ENCODE measurements at places on chromosomes 4 and X.

DNA sequence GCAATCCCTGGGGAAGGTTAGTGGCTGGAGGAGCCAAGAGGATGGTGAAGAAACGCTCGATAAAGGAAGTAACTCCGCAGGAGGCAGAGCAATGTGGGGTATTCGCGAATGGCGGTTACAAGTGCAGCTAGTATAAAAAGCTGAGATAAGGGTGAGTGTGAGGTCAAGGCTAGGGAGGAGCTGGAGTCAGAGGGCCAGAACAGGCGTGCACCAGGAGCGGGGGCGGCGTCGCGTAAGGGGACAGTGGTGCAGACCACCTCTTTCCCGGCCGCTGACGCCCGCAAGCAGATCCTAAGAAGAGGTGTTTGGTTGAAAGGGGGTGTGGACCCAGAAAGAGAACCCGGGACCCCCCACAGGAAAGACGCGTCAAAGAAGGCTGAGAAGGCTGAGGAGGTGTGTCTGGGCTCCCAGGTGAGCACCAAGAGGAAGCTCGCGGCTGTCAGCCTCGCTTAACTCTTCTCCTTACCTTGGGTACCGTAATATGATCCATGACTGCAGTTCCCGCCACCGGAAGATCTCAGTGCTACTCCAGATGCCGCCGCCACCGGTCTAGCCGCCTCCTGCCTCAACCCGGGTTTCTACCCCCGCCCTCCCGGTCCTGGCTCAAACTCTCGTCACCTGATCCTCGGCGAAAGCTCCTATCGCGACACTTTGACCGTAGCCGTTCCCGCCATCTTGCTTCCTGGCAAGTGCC is at the start of gene MTMR8:
MTMR8 (minus strand) TSS at position 579 of the 694 bp plus-strand sequence; CDS start at position 490, 89 bp downstream.
- peak; percentile 22 for DNase-seq

DNA sequence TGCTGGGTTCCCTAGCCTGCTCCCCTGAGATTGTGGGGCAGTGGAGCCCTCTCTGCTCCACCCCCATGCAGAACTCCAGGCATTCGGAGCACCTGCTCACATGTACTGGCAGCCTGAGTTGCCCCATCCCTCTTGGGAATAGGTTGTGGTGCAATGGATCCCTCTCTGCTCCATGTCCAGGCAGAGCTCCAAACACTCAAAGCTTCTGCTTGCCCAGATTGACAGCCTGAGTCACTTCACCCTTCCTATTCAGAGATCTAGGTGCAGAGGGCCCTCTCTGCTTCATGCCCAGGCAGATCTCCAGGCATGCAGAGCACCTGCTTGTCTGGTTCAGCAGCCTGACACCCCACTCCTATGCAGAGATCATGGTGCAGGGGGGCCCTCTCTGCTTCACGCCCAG is 18.6 kb upstream of the TEX13B start:
- peak; percentile 13 for DNase-seq

DNA sequence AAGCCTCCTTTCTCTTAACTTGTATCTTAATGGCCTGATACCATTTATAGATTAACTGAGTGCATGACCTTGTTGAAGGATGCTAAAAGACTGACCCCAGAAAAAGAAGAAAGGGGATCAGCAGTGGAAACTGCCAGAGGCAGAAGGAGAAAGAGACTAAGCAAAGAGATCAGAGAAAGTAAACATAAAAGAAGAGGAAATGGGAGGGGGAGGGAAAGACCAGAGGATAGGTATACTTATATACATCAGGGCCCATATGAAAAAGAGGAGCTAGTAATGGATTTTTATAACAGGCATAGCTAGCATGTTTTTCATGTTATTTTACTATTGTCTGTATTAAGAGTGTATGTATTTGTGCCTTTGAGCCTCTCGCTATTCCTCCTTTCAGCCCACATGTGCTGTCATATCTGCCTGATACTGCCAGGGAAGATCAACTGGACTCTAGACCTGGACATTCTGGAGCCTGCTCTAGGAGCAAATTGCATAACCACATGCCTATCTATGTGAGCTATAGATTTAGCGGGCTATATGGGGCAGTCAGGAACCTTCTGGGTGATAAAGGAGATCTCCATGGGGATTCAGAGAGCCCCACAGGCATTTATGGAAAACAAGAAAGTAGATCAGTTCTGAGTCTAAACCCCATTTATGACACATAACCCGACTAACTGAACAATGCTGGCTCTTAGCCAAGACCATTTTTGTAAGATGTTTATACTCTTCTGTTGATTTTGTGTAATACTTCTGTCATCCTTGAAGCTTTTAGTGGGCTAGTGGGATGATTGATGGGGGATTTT is 13.4 kb upstream of the SNX12 start:
- no peak for DNase-seq

- DNase-seq = peak; percentile 22
Measured at GRCh38 chrX:23901805-23902204, 5.9 kb downstream of the APOO start.

GRCh38 chr4:1777822-1778641 is 15.1 kb upstream of the FGFR3 start:
- no peak for DNase-seq

DNA sequence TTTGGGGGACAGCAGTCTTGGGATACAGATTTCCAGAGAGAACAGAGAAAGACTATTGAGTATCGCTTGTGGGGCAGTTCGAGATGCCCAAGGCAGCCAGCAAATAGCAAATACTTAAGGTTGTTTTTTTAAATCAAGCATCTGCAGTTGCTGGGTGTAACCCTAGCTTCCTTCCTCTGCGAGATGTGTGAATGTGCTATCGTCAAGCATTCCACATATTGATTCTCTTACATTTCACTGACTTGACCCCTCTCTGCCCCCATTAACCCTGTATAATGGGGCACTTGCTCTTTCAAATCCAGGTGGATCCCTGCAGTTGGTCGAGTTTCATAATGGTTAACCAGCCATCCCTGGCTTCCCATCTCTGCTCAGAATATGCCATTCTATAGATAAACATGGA is 23.5 kb downstream of the KCNE5 start:
- no peak for DNase-seq

- no peak for DNase-seq
Measured at GRCh38 chr4:55840956-55841355, 12.5 kb upstream of the EXOC1 start.

GRCh38 chrX:154368630-154369448 is 5.6 kb downstream of the FLNA start:
- no peak for DNase-seq

DNA sequence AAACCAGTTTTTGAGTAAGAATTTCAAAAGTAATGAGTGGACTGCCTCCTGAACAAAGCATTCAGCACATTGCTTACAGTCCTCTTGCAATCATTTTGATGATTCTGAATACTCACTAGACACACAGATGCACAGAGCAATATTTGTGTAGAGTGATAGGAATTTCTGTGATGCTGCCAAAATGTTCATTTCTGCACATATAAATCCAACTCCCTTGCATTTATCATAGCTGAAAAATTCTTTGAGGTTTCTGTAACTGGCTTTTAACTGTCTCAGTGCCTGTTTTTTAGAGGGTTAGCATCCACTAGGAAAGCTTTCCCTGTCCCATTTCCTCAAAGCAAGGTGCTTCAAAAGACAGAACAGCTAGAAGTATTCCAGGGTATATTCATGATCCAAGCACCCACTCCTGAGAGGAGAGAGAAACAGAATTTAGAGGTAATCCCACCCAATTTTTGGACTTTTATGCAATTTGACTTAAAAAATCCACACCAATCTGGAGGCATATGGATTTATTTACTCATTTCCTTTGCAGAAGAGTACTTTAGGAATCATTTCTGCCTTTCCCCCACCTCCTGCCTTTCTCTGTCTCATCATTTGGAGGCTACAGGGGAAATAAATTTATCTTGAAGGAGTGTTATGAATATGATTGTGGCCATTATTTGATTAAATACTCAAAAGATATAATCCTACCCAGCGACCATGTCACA is 234.5 kb upstream of the SLIT2 start:
- DNase-seq = peak; percentile 24
